ENCODE measurements at places on chromosomes 3 and 15. TPM values are rescaled to one million over a fixed set of nuclear protein-coding genes. Genes with fewer than 3 reads are reported as not detected.

GOLGA6A gene
- not detected for total RNA-seq

TAGLN3 gene
- 0.51 TPM for total RNA-seq

WDR76 gene
- total RNA-seq = 5.8 TPM

TMCC1 gene
- total RNA-seq = 14.6 TPM

ZKSCAN7 gene
- 13.2 TPM for total RNA-seq

SHC4 gene
- total RNA-seq = 1.5 TPM
